Stimulated activated CD8-positive, alpha-beta memory T cell treated with anti-CD3 and anti-CD28 coated beads, Interleukin-7, amount 100 ng/mL, for 1 hour (primary cell): ENCODE measurements at places on chromosomes 1 and 21.

DNA sequence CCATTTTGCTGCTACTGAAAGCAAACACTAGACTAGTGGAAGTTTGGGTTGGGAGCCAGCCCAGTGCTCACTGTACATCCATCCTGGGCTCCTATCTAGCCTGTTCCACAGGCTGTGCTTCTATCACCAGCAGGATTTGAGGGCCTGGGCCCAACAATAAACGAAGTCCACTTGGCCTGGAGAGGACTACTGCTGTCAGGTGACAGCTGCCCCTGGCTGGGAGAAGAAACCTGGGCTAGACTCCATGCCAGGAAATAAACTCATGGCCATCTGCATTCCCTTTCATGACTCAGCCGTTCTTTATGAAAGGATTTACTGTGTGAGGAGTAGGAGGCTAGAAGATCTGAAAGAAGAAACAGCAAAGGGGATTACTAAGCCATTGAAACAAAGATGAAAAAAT, 35.5 kb downstream of the COLGALT2 start:
- DNase-seq, result no peak

DNA sequence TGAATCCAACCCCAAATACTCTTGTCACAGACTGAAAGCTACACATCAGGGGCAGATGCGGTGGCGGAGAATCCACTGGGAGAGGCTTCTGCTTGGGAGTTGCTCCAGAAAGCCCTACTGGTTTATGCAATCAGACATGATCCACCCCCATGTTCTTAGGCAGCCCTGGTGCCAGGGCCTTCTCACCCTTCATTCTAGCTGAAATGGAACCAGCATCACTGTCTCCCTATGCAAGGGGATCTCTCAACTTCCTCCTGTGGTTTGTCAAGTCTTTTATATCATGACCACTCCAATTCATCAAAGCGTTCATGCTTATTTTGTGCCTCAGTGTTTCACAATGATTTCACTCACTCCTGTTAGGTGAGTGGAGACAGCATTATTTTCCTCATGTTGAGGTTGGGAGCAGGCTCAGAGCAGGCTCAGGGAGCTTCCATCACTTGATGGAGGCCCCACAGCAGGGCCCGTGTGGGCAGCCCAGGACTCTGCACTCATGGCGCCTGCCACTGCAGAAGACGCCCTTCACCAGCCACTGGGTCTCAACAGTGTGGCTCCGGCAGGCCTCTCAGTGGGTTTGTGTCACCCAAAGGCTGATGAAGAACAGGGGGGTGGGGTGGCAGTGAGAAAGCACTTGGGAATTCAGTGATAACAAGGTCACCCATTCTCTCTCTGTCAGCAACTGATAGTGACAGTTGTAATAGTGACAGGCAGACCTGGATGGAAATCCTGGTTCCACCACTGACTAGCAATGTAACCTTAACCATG, 67.1 kb downstream of the CD58 start:
- DNase-seq, result no peak

DNA sequence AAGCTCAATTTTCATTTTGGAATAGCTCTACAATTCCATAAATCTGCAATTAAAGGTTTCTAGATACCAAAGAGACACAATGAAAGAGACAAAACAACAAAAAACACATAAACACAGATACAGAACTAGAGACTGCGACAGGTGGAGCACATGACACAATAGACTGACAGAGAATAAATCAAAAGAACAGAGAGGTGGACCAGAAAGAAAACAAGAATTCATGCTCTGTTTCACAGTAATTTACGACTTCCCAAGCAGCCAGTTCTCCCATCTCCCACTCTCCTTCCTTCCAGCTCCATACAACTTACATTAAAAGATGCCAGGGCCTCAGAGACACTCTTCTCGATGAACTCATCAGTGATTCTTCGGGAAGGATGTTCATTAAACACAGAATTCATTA, 15.1 kb upstream of the RBM8A start:
- no peak for DNase-seq

DNA sequence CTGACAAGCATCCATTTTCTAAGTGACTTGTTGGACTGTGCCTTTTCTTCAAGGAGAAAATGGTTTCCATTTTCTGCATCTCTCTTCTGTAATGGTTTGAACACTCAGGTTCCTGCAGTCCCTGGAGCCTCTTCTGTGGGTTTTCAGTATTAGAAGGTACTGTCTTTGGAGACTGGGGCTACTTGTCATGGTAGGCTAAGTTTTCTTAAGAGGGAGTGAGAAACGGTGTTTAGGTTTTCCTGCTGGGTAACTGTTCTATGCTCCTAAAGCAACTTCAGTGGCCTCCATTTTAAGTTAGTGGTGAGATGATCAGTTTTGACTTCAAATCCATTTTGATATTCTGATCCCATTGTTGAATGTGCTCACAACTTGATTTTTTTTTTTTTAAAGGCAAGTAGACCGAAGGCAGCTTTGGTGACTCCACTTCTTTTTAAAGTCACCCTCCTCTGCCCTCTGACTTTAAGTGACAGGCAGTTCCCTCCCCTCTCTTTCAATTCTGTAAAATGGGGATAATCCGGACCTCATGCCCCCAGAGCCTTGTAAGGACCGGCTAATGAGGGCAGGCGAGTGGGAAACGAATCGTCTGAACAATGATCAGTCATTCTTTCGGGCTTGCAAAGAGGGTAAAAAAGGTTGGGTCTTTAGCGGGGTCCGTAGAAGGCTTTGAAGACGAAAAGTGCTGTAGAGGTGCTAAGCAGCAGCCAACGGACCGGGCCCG, 1.0 kb upstream of the ARID1A start:
- DNase-seq, result no peak

DNA sequence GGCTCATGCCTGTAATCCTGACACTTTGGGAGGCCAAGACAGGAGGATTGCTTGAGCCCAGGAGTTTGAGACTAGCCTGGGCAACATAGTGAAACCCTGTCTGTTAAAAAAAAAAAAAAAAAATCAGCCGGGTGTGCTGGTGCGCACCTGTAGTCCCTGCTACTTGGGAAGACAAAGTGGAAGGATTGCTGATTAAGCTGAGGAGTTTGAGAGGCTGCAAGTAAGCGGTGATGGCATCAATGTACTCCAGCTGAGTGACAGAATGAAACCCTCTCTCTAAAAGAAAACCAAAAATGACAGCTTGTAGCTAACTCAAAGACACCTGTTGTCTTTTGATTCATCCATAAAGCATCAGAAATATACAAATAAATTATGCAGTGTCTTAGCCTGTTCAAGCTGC, 31.8 kb downstream of the SIPA1L2 start:
- DNase-seq, result no peak

- no peak for DNase-seq
Measured at GRCh38 chr1:19427087-19427781, 58.1 kb downstream of the CAPZB start.

DNA sequence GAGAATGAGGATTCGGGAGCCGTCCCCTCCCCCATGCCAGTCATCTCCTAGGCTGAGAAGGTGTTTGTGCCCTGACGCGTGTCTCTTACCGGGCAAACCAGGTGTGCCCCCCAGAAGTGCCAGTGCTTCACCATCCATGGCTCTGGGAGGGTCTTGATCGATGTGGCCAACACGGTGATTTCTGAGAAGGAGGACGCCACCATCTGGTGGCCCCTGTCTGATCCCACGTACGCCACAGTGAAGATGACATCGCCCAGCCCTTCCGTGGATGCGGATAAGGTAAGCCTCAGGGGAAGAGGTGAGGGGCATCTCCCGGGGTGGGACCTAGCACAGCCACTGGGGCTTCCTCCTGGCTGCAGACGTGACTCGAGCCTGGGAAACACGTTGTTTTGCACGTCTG, 959 bp downstream of the PADI6 start:
- DNase-seq, result no peak

- DNase-seq, result no peak
Measured at GRCh38 chr1:44688760-44689446, 14.4 kb downstream of the ARMH1 start.

- DNase-seq, result no peak
Measured at GRCh38 chr1:58976294-58976693, 192.4 kb upstream of the JUN start.

DNA sequence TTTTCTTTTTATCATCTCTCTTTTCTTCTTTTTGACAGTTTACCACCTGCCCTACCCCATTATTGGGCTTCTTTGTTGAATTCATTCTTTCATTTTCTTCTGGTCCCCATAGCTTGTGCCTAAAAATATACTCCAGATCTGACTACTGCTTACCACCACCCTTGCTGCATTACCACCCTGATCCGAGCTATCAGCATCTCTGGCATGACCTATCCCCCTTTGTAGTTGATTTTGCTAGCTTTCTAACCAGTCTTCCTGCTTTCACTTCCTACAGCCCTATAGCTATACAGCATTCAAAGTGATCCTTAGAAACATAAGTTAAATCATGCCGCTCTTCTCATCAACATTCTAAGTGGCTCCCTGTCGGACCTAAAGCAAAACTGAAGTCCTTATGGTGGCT, 59.4 kb upstream of the MPC2 start:
- no peak for DNase-seq

DNA sequence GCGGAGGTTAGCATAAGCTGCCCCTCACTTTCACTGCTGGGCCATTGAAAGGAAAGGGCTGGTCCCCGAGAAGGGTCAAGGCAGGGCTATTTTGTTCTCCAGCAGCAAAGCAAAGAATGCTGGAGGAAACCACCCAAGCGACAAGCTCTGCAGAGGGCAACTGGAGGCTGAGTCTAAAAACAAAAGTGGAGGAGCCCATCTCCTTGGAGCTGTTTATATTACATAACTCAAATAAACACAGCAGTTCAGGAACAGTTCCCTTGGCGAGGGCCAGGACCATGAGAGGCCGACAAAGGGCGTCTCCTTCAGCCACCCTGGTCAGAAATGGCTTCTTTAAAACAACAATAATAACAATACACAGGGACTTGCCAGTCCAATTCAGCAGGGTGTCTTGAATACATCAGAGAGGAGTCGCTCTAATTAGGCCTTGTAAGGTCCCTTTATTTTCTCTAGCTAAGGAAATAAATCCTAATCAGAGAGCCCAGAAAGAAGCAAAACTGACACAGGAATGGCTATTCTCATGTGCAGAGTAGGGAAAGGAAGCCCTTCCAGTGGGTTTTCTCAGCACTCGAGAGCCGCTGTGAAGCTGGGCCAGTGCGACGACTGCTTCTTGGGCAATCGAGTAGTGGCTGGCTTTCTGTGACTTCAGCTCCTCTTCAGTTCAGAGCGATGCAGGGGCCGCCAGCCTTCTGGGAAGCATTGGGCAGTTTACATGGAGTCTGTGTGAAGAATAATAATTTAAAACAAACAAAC, 57.0 kb upstream of the TARBP1 start:
- DNase-seq, result no peak

DNA sequence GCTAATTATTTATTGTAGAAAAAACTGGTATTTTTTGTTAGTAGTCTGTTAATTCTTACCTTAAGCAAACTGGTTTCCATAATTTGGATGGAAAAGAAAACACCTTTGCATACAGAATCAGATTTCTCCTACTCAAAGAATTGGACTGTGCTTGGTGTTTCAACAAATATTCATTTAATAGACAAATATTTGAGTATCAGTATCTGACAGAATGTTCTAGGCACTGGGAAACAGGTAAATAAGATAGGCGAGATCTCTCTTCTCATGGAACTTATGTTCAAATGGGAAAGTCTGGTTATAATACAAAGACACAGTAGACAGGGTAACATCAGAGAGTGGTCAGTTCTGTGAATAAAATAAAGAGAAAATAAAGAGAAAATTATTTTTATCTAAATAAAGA, 119.9 kb downstream of the NOS1AP start:
- no peak for DNase-seq

DNA sequence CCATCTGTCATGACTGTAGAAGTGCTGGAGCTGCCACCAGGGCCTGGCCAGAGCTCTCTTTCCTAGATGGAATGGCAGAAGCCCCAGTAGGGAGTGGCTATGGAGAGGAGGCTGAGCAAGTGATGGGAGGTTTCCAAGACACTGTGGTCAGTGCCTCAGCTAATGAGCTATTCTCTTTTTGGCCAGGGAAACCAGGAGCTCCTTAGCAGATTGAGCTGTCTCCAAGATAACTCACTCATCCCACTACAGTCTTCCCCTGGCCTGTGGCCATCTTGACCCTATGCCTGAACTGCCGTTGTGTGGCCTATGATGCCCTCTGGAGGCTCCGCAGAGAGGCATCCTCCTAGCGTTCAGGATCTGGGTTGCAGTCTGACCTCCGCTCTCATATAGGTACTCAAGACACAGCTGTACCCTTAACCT, 60.5 kb downstream of the ERI3 start:
- DNase-seq, result no peak
